Amniotic stem cell (primary cell): ENCODE measurements at places on chromosomes 13 and 19.

GRCh38 chr13:61255040-61255796 lies 160.4 kb downstream of the PCDH20 start:
- DNase-seq, result no peak

DNA sequence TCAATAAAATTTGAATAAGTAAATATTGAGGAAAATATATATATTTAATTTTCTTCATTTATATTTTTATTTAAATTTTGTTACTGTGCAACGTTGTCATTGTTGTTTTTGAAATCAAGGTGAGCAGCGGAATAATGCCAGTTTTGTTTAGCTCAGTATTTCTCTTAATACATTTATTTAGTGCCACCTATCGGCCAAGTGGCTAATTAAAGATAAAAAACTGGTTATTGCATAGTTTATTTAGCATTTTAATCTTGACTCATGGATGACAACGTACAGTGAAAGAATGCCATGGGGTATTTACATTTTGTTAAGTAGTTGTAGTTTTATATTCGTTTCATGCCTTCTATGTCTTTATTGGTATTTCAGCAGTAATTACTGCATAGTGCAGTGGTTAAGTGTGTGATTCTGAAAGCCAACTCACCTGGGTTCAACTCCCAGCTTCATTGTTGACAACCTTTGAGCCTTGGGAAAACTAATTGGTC lies 265.9 kb downstream of the MYO16 start:
- DNase-seq, result peak; percentile 51

DNA sequence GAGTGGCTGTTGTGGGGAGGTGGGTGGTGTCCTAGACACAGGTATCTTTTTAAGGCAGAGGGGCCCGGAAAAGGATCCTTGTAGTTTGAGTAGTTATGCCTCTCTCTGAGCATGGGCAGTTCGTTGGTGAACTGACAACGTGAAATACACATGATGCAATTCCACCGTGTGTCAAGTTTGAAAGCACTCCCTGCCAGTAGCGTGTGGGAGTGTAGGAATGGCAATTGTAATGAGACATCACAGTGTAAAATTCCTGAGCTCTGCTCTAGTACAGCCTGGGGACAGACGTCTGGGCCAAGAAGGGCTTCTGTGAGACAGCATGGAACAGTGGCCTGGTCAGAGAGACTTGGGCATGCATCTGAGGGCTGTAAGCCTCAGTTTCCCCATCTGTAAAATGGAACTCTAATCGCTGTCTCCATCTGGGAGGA lies 10.4 kb upstream of the ASF1B start:
- DNase-seq, result peak; percentile 11

DNA sequence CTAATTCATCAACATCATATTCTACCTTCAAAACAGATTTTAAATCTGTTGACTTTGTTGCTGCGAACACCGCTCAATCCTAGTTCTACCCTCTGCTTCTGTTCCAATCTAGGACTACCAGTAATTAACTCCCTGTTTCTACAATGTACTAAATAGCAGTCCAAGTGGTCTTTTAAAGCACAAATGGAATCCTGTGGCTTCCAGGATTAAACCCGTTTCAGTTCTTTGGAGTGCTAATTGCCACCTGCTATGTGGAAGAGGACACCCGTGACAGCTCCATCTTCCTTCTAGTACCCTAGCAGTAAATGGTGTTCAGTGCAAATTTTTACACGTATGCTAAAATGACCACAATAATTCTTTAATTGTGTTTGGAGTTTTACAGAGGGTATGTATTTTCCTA lies 232.1 kb downstream of the TDRD3 start:
- DNase-seq, result no peak

DNA sequence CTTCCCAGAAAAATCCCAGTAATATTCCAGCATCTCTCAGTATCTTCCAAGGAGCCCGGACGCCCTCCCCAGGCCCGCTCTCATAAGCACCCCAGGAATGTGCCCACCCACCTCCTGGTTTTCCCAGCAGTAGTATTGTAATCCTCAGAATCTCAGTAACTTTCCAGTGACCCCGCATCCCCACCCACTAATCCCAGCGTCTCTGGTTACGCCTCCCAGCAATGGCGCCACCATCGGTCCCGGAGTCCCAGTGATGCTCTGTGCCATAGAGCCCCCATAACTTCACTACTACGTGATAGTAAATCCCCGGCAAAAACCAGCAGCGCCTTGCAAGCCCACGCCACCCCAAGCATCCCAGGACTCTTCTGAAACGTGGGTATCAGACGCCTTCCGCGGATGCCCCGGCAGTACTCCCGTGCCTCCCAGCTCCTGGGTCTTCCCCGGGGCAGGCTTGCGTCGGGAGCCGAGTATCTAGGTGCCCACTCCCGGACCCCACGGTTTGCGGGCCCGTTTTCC lies 928 bp upstream of the PNPLA6 start:
- peak; percentile 84 for DNase-seq

DNA sequence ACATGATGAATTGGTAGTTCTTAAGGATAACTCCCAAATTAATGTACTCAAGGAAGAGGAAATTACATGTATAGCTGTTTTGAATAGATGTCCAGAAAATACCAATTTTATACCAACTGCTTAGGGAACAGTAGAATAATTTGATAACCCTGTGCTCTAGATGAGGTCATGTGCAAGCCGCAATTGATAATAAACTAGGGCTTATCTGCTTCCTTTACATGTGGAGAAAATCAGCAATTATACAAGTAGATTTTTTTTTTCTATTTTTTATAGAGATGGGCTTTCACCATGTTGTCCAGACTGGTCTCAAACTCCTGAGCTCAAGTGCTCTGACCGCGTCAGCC lies 9.3 kb downstream of the TPT1 start:
- DNase-seq, result no peak

GRCh38 chr19:46411925-46412649 lies 1.3 kb downstream of the CCDC8 start:
- no peak for DNase-seq

GRCh38 chr13:49629947-49630346 lies 1.6 kb downstream of the ARL11 start:
- no peak for DNase-seq

DNA sequence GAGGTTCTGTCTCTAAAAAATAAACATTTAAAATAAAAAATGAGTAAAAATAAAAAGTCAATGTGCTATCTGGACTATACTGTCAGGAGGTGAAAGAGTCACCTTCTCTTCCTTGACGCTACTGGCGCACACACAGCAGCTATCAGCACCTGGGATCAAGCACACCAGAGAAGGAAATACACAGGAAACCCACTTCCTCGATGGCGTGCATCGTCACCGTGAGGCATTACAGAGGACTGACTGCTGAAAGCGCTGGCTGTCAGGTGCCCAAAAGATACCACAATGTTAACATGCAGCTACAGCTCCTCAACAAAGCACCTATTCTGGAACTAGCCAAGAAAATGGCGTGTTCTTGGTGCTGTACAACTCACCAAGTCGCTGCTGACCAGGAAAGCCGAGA lies 6.1 kb downstream of the SLC35E1 start:
- no peak for DNase-seq

DNA sequence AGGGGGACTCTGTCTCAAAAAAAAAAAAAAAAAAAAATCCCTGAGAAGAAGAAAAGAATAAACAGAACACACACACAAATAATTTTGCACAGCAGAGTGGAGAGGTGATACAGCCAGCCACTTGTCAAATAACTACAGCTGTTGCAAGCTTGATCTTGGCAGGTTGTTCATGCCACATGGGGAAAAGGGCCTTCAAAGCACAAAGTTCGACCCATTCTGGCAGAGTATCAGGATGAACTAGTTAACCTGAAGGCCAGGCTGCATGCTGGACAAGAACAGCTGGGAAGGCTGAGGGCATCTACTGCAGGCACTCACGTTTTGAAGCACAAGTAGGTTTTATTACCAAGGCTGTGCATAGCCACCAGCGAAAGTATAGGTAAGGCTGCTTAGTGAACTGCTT lies 104.1 kb downstream of the KCTD15 start:
- DNase-seq, result no peak

DNA sequence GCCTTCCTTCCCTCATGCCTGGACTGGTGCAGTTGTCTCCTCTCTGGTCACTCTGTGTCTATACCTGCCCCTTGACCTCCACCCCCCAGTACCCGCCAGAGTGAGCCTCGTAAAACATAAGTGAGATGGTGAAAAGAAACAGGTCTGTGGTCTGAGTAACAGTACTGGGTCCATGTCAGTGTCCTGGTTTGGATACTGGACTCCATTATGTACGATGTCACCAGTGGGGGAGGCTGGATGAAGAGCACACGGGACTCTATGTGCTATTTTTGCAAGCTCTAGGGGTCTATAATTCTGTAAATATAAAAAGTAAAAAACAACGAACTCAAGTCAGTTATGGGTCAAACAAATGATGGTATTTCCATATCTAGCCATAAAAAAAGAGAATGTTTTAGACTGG lies 14.4 kb downstream of the MYBPC2 start:
- DNase-seq, result no peak

- no peak for DNase-seq
Observed at GRCh38 chr13:98243929-98244272, 66.8 kb upstream of the RNF113B start.

- no peak for DNase-seq
Observed at GRCh38 chr19:40995355-40995754, 4.3 kb downstream of the CYP2B6 start.

DNA sequence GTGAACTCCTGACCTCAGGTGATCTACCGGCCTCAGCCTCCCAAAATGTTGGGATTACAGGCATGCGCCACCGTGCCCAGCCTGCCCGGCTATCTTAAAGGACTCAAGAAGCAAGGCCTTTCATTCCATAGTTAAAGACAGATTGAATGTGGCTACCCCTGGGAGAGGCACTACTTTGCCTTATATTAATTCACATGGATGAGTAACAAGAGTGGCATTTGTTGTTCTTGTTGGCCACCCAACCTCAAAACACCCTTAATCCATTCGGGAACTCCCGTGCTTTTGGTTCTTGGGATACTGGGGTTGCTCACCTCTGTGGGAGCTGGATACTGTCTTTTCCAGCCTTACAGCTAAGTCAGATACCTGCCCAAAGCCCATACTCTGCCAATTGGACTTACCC lies 34.4 kb upstream of the ABCC4 start:
- DNase-seq, result no peak
